NCI-H1694 (cell line): ENCODE measurements at places on chromosomes 7 and 10.
A peak's percentile ranks its signal among the peaks of the same experiment; 100 is the strongest.

DNA sequence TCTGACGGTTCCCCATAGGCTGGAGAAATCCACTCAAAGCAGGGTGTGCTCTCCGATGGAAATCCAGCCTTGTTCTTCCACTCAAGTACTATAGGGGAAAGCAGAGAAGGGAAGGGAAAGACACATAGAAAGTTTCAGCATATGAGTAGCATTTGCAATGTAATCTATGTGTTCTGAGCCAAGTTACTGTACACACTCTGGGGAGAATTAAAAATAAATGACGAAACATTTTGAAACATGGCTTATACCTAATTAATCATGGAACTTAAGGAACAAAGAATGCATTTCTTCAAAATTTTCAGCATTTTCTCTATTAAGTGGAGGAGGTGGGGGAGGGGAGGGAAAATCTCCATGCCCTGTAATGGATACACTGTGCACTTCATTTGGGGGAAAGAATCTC lies 198.1 kb upstream of the HABP2 start:
- no peak for DNase-seq

DNA sequence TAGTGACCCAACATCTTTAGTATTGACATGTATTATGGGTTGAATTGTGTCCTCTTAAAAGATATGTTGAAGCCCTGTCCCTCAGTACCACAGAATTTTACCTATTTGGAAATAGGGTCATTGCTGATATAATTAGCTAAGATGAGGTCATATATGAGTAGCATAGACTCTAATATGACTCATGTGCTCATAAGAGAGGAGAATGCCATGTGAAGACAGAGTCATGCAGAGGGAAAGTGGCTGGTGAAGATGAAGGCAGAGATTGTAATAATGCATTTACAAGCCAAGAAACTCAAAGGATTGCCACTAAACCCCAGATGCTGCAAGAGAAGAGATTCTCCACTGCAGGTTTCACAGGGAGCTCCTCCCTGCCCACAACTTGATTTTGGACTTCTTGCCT lies 496.4 kb downstream of the KIF20B start:
- DNase-seq: no peak

DNA sequence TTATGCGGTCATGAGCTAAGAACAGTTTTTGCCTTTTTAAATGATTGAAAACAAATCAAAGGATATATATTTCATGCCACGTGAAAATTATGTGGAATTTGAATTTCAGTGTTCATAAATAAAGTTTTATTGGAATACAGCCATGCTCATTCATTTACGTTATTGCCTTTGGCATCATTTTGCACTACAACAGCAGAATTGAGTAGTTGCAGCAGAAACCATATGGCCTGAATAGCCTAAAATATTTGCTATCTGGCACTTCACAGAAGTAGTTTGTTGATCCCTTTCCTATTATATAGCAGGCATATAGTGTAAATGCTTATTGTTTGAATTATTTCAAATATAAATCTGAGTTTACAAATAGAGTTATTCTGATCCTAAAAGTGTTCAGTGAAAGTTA lies 59.7 kb downstream of the AUTS2 start:
- peak; percentile 18 for DNase-seq

GRCh38 chr10:96586419-96587263 lies at the start of gene TM9SF3:
TM9SF3 (minus strand) TSS chr10:96587012; CDS start chr10:96586835, 177 bp downstream.
- DNase-seq: peak; percentile 33

GRCh38 chr7:107865956-107866775 lies 24.8 kb upstream of the DLD start:
- no peak for DNase-seq

DNA sequence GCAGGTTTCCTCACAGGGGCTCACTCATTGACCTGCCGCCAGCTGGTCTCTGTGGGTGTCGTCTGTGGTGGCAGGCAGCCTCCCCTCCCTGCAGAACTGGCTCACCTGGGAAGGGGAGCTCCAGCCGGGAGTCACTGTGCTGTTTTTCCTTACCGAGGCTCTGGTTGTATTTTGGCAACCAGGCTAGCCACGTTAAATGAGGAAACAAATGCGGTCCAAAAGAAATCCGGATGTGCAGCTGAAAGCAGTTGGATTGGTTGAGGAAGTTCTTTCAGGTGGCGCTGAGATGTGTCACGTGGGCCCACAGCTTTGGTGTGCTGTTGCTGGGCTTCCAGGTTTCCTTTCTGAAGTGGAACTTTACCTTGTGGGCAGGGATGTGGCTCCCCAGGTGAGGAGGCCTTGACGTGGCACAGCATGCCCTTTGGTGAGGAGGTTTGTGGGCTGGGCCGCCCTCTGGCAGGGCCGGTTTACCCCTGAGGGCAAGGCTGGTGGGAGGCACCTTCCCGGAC lies 14.2 kb downstream of the MTURN start:
- DNase-seq: no peak
